ENCODE measurements at places on chromosomes 3 and 15.

GRCh38 chr15:34944936-34945335 is 24.6 kb downstream of the AQR start:
- no peaks in the 10 kb centered on the region for H3K27me3 ChIP-seq
- DNase-seq, result no peak

DNA sequence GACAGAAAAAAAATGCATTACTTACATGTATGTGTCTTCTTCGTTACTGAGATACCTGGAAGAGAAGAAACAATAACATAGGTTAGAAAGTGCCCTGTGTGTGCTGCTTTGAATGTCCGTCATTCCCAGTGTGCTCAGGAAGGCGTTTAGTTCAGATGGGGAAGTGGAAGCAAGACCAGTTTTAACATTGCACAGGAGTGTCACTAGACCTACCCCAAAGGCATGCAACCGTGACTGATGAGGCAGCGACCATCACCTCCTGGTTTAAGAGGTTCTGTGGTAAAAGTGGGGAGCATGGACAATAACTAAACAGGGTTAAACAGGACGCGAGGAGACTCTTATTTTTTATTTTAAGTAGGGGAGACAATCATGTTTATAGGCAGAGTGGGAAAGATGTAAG is 199.7 kb upstream of the ICE2 start:
- no peaks in the 10 kb centered on the region for H3K27me3 ChIP-seq
- no peak overlapping the region for H3K4me3 ChIP-seq
- H3K27ac ChIP-seq, result no peak overlapping the region
- H3K36me3 ChIP-seq, result no peaks in the 10 kb centered on the region
- H3K4me1 ChIP-seq, result no peaks in the 10 kb centered on the region

- no peaks in the 10 kb centered on the region for H3K27me3 ChIP-seq
- H3K4me3 ChIP-seq, result no peak overlapping the region
- peaks cover 5% of the 10 kb centered on the region for H3K4me1 ChIP-seq
- no peak overlapping the region for H3K27ac ChIP-seq
- no peaks in the 10 kb centered on the region for H3K36me3 ChIP-seq
- peak; percentile 21 for DNase-seq
These were observed 16.6 kb downstream of the SLC4A7 start for GRCh38 chr3:27467545-27467944.

DNA sequence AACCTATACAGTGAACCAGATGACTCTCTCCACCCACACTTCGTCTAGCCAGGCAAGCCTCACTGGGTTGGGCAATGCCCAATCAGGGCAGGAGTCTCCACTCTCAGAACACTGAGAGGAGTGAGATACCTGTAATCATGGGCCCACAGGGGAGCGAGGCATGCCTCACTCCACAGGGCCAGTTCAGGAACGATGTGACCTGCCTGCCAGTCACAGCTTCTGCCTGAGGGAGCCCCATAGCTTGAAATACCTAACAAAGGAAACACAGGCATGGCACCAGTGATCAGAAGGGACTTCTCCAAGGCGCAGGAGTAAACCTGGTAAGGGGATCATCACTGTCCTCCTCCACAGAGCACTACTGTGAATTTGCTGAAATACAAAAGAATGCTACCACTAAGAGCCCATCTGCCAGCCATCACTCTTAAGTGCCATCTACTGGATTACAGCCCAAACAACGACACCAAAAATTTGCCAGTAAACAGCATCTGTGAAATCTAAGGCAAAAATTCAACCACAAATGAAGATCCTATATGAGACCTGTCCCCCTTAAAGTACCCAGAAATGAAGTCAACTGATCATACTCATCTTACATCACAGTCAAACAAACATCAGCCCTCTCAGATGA is 689.9 kb upstream of the SEMA6D start:
- no peaks in the 10 kb centered on the region for H3K27me3 ChIP-seq
- no peaks in the 10 kb centered on the region for H3K36me3 ChIP-seq
- no peaks in the 10 kb centered on the region for H3K4me1 ChIP-seq
- no peak for DNase-seq

DNA sequence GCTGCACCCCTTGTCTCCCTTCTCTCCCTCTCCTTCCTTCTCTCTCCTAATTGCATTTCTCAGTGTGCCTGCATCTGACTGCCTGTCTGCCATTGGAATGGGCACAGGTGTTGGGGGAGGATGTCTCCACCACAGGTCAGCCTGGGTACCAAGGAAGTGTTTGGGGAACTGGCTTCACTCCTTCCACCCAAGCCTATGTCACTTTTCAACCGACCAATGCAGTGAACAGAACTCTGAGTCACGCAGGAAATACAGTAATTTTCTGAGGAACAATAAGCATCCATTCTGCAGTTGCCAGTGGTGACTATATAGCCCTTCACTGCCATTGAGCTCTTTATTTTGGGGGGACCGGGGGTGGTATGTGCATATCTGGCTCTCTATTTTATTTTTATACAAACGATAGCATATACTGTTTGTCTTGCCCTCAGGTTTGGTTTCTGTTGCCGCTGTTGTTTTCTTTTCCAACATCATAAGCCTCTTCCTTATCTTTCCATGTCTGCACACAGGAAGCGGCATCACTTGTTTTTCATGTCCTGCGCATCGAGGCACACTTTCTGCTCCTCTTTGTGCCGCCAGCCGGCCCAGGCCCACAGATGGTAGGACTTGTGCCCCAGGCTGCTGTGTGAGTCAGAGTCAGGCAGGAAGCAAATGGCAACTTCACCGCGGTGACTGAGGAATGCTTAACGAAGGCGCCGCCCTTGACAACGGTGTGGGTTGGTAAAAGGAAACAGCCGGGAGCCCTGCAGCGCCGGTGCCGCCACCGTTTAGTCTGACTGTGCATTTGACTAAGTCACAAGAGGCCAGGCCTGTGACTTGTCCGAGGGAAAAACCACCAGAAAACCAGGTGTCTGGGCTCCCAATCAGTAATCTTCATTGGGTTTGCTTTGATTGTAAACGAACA is 21.1 kb upstream of the CDCP1 start:
- peak overlapping the region; percentile 57 for H3K27ac ChIP-seq
- DNase-seq, result peak; percentile 85
- peaks cover 19% of the 10 kb centered on the region for H3K4me1 ChIP-seq
- H3K4me3 ChIP-seq, result peak overlapping the region; percentile 2
